ENCODE measurements at places on chromosomes 7 and 10. TPM values are rescaled to one million over a fixed set of nuclear protein-coding genes. Genes with fewer than 3 reads are reported as not detected.

The NXPH1 gene
- total RNA-seq = not detected

GRCh38 chr10:112802411-112803022 is 147.5 kb upstream of the TCF7L2 start:
- no peak for DNase-seq

GRCh38 chr10:127142136-127142535 is 54.3 kb downstream of the INSYN2A start:
- DNase-seq = no peak

GRCh38 chr10:77185696-77186095 is 451.9 kb downstream of the KCNMA1 start:
- DNase-seq = no peak

The BTBD16 gene
- total RNA-seq = not detected

GRCh38 chr10:77635402-77636227 is 2.0 kb downstream of the KCNMA1 start:
- DNase-seq = no peak

GRCh38 chr7:2878306-2878705 is 34.2 kb upstream of the GNA12 start:
- no peak for DNase-seq

DNA sequence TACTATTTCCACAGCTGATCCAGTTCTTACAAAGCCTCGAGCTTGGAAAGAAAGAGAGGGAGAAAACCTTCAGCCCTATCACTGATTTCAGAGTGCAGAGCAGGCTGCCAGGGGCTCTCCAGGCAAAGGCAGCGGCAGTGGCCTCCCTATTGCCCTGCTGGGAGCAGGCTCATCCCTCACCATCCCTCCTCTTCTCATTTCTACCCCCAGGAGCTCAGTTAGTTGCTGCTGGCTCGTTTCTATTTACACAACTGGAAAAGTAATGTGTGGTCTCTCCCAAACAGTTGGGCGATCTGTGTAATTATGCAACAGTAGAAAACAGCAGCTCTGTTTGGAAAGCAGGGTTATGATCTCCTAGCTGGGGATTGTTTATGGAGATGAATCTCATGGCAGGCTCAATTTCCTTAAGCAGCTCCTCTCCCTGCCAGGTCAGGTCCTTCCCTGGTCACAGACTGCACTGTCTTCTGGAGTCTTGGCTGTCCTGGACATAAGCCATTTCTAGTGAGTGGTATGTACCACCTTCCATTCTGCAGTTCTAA is 28.7 kb upstream of the TNS3 start:
- DNase-seq = no peak

GRCh38 chr7:74084722-74085578 is 1.3 kb downstream of the LIMK1 start:
- DNase-seq = no peak

GRCh38 chr10:102175415-102175814 is 23.2 kb downstream of the NOLC1 start:
- DNase-seq = no peak

GRCh38 chr10:8873310-8873709 is 818.8 kb downstream of the GATA3 start:
- no peak for DNase-seq

GRCh38 chr7:113764401-113765035 is 154.3 kb downstream of the PPP1R3A start:
- DNase-seq = no peak

DNA sequence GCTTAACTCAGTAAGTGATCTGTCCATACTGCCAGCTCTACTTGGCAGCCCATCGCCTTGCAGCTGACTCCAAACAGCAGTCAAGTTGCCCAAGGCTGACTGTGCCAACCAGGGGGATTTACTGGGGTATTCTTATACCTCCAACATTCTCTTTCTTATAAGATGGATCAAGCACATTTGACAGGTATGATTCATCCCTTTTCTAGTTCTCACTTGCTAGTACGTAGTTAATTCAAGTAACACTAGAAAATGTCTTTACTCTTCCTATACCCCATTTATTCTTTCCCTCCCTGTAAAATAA is 77.0 kb downstream of the SLC25A13 start:
- DNase-seq = no peak

DNA sequence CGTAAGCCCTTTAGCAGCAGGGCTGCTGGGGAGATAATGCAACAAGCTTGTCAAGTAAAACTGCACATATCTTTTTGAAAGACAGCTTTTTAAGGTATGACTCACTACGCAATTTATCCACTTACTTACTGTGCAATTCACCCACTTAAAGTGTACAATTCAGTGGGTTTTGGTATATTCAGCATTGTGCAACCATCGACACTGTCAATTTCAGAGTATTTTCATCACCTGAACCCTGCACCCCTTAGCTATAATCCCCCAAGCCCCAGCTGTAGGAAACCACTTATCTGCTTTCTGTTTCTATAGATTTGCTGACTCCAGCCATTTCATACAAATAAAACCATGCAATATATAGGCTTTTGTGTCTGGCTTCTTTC is 168.0 kb downstream of the PTPN20 start:
- no peak for DNase-seq

- DNase-seq = no peak
These were observed 7.8 kb downstream of the FOXL3 start for GRCh38 chr7:297611-298374.

GRCh38 chr7:99752356-99752755 is 17.4 kb upstream of the CYP3A7 start:
- DNase-seq = no peak

- no peak for DNase-seq
These were observed 166.2 kb upstream of the TAC1 start for GRCh38 chr7:97565665-97566064.

GRCh38 chr7:50304129-50304910 is at the start of gene IKZF1:
Gene IKZF1 (plus strand): TSS chr7:50304716. CDS start chr7:50319062, 14,346 bp downstream.
- DNase-seq = peak; percentile 77

The CADPS2 gene
- not detected for total RNA-seq

GRCh38 chr10:82866424-82867020 is 991.5 kb downstream of the NRG3 start:
- no peak for DNase-seq

DNA sequence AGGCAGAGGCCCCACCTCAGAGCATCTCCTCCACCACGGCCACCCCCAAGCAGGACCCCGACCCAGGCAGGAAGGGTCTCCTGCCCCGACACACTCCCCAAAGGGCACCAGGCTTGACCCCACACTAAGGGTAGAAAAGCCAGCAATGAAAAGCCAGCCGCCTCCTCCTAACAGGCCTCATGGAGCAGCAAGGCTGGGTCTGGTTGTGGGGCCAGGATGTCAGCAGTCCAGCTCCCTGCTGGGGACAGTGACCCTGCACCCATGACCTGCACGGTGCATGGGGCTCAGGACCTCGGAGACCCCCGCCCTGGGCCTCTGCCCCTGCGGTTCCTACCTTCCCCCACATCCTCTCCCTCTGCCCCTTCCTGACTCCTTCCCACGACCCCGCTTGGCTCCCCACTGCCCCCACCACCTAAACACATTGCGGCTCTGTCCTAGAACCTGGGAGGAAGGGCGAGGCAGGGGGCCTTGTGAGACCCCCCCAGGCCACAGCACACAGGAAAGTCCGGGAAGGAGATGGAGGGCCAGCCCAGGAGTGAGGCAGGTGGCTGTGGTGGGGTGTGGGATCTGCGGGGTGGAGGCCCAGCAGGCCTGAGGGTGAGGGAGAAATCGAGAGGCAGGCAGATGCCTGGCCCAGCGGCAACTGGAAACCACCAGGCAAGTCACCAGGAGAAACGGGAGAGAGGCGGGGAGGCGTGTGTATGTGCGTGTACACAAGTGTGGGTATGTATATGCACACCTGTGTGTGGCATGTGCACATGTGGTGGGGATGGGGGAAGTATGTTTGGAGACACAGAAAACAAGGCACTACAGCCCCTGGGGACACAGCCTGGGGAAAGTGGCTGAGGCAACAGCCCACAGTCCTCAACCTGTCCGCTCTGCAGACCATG is 229.9 kb downstream of the MAD1L1 start:
- DNase-seq = no peak

DNA sequence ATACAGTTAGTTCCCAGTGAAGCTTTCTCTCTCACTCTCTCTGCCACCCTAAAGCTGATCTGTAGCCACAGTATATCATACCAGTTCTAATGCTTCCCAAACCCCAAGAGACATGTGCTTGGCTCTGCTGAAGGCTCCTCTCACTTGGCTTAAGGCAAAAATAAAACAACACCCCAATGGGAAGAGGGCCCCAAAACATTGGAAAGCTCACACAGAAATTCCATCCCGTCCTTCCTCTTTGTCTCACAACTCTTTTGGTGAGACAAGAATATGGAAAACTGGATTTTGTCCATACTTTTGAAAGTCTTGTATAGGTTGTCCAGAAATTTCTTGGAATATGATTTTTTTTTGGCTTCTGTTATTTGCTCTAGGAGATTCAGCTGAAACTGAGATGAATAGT is 56.1 kb upstream of the WNT16 start:
- DNase-seq = no peak

The AGBL3 gene
- total RNA-seq = 6.7 TPM

The CISD1 gene
- total RNA-seq = 23.9 TPM

GRCh38 chr7:102310414-102310815 is 23.7 kb downstream of the SH2B2 start:
- no peak for DNase-seq

The LLCFC1 gene
- total RNA-seq = not detected

DNA sequence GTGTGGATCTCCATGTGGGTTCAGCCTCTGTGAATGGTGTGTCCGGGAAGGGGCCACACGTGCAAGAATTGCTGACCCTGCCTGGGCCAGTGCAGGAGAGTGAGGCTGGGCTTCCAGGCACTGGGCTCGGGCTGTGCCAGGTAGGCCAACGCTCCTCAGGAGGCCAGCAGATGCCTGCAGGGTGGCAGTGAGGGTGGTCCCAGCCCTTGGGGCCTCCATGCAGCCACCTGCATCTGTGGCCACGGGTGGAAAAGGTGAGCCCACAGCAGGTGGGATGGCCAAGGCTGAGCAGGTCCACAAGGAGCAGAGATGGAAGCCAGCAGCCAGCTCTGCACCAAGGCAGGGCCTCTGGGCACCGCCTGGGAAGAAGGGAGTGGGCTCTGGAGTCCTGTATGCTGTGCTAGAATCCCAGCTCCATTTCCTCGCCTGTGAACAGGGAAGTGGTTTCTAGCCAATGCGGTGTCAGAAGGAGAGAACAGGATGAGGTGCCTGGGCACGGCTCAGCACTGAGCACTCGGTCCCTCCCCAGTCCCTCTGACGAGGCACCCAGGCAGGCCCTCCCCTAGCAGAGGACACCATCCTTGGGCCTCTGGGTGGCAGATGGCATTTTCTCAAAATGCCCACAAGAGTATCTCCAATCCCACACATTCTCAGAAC is 31.1 kb upstream of the RET start:
- DNase-seq = peak; percentile 20

- no peak for DNase-seq
These were observed 133.2 kb upstream of the INHBA start for GRCh38 chr7:41835976-41836530.

DNA sequence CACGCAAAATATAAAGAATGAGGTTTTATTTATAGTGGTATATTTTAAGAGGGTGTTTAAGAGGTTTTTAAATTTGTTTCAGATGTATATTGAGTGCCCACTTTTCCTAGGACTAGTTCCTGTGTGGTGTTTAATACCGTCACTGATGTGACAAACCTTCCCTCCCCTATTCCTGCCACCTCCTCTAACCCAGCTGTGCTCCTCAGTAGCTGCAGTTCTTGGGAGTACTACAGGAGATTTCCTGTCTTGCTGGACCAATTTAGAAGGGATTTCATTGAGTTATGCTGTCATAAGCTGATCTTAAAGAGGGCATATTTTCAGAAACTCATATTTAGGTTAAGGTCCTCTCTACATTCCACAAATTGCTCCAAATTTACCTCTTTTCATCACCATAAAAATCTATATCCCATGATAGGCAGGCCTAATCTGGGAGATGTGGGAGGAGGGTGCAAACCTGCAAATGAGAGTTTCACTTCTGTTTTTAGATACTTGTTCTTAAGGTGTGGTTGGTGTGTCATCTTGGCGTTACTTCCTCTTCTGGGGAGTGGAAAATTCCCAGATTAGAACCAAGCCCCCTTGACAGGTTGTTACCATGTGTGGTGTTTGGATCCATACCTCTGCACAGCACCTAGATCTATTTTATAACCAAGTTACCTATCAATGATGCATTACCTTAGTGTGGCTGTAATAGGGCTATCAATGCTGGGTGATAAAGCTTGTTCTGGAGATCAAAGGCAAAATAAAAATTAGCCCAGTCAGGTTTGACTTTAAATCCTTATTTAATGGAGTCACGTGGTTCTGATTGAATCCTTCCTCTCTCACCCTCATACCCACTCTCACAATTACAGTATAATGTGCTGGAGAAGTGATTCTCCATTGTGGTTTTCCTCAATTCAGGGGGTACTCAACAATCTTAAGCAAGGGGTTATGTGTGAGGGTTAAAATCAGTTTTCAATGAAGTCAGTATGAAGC is 141.1 kb downstream of the CDK14 start:
- DNase-seq = no peak

DNA sequence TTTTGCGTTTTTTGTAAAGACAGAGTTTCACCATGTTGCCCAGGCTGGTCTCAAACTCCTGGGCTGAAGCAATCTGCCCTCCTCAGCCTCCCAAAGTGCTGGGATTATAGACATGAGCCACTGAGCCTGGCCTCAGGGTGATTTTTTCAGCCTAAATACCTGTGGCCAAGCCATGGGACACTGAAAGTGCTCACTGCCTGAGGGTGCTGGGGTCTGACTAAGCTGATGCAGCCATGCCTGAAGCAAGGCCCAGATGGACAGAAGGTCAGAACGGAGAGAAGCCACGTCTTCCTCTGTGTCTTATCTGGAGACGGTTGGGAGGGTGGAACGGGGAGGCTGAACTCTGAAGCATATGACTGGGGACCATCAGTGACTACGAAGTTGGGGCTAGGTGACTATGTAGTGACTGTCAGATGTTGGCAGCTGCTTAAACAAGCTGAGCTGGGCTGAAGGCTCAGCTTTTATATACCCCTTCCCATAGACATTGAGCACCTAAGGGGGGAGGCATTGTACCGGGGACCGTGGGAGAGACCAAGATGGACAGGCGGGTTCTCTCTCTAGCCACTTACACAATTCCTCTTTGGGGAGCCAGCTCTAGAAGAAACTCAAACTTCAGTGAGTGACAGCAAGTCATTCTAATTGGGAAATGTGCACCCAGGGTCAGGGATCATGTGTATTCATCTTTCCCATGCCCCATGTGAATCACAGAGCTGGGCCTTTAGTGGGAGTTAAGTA is 73.3 kb upstream of the HABP2 start:
- DNase-seq = no peak

- no peak for DNase-seq
These were observed 305.2 kb upstream of the GHITM start for GRCh38 chr10:83834096-83834495.

DNA sequence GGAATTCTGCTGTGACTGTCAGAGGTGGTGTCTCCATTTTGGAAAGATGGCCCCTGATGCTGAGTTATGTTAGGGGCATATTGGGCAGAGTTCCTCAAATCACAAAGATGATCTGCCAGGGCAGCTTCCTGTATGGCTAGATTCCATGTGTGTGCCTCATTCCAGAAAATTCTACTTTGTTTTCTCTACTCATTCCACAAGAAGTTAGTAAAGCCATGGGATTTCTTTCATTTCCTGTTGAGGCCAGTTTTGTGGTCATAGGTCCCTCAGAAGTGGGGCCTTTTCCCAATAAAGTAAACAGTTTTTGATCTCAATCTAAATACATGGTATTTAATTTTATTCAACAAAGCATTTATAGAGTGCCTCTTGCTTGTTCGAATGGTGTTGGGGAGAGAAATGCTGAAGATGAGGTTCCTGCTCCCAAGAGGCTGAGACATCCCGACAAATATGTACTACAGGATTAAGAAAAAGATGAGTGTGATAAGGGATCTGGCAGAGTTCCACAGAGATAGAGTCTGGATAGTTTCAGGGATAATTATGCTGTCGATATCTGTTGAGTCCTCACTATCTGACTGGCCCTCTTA is 33.0 kb downstream of the MINDY4 start:
- DNase-seq = no peak

The IFIT1B gene
- not detected for total RNA-seq
